Central memory CD4-positive, alpha-beta T cell (primary cell): ENCODE measurements at places on chromosomes 11 and 22.

- DNase-seq = peak; percentile 63
Measured at GRCh38 chr11:123054301-123055065, 7.5 kb downstream of the HSPA8 start.

GRCh38 chr22:42269432-42270175 is 849 bp downstream of the TCF20 start:
- peak; percentile 69 for DNase-seq

- no peak for DNase-seq
Measured at GRCh38 chr22:19750507-19751490, 9.8 kb upstream of the TBX1 start.

- DNase-seq = no peak
Measured at GRCh38 chr22:23752090-23752691, 1.3 kb upstream of the ZNF70 start.

DNA sequence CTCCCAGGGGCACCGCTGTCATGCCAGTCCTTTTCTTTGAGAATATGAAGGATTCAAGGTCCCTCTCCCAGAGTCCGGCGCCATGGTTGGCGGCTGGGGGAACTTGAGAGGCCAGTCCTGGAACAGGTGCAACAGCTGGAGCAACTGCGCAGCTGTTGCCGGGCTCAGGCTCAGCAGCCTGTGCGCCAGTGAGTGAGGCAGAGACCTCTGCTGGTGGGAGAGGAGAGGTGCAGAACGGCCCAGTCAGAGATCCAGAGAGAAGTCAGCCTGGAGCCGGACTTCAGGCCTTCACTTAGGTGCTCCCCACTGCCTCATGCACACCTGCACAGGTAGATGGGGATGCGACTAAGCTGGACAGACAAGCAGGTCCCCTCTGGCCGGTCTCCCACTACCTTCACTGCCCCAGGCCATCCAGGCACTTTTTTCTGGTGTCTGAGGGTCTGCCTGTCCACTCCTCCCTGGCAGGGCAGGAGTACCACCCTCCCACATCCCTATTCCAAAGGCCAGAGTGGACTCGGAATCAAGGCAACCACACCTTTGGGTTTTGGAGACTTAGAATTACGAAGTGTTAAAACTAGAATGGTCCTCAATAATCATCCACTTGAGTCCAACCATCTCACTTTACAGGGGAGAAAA is 4.6 kb downstream of the CHRDL2 start:
- DNase-seq = peak; percentile 27

DNA sequence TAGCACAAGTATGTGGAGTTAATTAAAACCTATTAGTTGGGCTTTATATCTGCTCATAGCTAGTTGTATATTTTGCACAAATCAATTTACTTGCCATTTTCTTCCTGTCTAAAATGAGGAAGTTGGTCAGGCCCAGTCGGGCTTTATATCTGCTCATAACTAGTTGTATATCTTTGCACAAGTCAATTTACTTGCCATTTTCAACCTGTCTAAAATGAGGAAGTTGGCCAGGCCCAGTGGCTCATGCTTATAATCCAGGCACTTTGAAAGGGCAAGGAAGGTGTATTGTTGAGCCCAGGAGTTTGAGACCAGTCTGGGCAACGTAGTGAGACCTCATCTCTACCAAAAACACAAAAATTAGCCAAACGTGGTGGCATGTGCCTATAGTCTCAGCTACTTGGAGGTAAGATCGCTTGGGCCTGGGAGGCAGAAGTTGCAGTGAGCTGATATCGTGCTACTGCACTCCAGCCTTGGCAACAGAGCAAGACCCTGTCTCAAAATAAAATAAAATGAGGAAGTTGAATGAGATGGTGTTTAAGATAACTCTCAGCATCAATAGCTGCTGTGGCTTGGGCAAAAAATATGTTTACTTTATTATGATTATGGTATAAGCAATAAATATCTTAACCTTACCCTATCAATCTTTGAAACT is 1558.6 kb upstream of the RAG2 start:
- no peak for DNase-seq

- DNase-seq = no peak
Measured at GRCh38 chr22:23279781-23280180, 99.5 kb downstream of the BCR start.

DNA sequence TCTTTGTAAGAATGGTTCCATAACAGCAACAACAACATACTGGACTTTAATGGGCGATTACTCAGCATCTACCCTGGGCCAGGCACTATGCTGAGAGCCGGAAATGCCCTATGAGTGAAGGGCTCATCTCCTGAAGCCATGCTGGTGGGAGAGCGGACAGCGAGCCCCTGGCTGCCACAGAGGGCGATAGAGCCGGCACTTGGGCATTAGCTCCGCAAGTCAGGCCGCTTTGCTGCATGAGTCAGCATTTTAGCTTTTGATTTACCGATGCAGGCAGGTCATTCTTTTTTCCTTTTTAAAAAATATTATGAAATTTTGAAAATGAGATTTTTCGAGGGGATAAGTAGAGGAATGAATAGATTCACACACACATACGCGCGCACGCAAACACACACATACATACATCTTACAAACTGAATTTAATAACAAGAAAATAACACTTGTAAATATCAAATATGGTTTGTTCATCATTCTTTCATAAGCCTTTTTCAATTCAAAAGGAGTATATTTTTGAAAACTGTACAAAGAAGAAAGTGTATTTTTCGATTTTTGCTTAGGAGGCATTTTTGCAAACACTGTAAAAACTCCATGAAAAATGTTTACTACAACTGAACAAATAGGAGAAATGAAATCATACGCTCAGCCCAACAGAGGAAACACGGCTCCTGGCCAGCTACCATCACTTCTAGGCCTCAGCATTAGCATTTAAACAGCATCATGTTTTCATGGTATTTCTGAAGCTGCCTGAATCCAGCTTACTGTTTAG is 667.3 kb downstream of the OPCML start:
- DNase-seq = no peak

DNA sequence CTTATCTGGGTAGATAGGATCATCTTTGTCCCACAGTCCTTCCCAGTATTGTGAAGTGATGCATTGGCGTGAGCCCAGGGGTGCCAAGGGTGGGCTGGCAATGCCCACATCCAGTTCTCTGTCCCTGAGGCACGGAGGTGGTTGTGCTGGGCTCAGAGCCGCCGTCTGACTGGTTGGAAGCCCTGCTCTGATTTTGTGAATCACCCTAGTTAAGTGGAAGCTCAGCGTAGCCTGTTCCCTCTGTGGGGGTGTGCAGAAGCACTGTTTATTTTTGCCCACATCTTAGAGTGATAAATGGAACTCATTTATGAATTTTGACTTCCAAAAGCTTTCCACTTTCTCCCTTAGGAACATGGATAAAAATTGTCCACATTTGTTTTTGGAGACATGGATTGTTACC is 13.6 kb downstream of the BCR start:
- DNase-seq = no peak
